ENCODE measurements at places on chromosomes 12 and 14. TPM values are rescaled to one million over a fixed set of nuclear protein-coding genes. Genes with fewer than 3 reads are reported as not detected.

Gene DPF3
- total RNA-seq: 6.7 TPM

Gene PRH2
- total RNA-seq: not detected

Gene SIX4
- total RNA-seq: 0.27 TPM

Gene RERGL
- total RNA-seq: 0.35 TPM

Gene NELL2
- total RNA-seq: 3.0 TPM

Gene STON2
- 15.1 TPM for total RNA-seq

Gene PIWIL1
- total RNA-seq: not detected

GRCh38 chr12:26627335-26627734, 205.7 kb downstream of the ITPR2 start:
- no peaks in the 10 kb centered on the region for H3K27me3 ChIP-seq
- H3K4me1 ChIP-seq: no peaks in the 10 kb centered on the region
- no peaks in the 10 kb centered on the region for H3K36me3 ChIP-seq
- no peak overlapping the region for H3K27ac ChIP-seq

- H3K4me1 ChIP-seq: no peaks in the 10 kb centered on the region
- H3K27ac ChIP-seq: no peak overlapping the region
Observed at GRCh38 chr12:48882315-48882687, 16.6 kb upstream of the RND1 start.

DNA sequence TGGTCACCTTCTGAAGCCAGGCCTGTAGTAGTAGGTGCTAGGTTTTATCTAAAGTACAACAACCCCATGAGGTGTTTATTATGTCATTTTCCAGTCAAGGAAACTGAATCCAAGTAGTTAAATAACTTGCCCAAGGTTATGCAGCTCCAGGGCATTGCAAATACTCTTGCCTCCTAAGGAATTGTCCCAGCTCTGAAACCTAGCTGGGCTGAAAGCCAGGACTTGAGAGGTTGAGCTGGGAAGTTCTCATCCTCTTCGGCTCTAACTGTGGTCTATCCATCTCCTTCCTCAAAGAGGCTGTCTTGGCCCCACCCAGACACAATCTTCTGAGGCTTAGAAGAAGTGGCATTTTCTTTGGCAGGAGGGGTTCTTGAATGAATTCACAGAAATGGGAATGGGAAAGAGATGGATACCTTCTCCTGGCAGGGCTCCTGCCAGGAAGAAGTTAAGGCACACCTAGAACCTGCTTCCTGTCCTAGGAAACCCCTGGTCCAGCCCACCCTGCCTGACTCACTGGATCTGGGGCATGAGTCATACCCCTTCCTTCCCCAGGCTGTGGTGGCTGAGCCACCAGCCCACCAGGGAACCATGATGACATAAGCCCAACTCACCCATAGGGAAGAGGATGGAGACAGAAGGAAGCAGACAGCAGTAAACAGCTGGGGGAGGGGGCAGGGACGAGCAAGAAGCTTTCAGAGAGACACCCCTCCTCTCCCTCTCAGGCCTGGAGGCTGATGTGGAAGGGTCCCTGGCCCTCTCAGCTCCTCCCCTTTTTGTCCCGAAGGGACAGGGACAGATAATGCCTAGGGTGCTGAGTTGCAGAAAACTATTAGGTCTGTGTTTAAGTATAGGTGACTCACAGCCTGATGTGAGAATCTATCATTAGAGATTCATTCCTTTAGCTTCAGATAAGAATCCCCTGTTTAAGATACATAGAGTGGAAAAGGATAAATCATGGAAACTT, 2.1 kb upstream of the PLEK2 start:
- no peaks in the 10 kb centered on the region for H3K4me1 ChIP-seq
- no peaks in the 10 kb centered on the region for H3K36me3 ChIP-seq
- no peaks in the 10 kb centered on the region for H3K27me3 ChIP-seq
- H3K4me3 ChIP-seq: no peak overlapping the region
- no peak for DNase-seq

- no peaks in the 10 kb centered on the region for H3K36me3 ChIP-seq
- H3K27ac ChIP-seq: no peak overlapping the region
- no peak overlapping the region for H3K4me3 ChIP-seq
- H3K27me3 ChIP-seq: no peaks in the 10 kb centered on the region
- no peaks in the 10 kb centered on the region for H3K4me1 ChIP-seq
Observed at GRCh38 chr12:89733579-89734201, 25.1 kb upstream of the ATP2B1 start.

DNA sequence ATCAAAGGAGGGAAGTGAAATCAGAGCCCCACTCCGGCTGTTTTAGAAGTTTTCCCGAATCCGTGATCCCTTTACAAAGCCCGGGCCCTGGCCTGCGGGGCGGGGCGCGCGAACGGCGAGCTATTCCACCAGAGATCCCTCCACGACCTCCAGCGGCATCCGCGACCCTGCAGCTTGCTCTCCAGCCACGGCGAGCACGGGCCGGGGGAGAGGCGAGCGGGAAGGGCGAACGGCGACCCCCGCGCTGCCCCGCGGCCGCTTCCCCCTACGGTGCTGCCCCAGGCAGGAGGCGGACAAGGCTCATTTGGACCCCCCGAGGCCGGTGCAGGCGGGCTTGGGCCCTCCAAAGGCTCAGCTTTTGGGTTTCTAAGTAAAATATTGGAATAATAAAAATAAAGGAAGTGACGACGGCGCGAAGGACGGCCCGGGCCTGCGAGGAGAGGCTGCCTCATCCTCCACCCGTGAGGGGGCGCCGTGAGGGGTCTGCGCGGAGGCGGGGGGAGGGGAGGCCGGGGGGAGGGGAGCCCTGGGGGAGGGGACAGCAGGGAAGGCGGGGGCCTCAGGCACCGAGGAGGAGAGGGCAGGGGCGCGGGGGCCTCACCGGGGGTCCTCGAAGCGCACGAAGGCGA, 613 bp downstream of the SRSF9 start:
- peak overlapping the region; percentile 70 for H3K27ac ChIP-seq
- H3K27me3 ChIP-seq: no peaks in the 10 kb centered on the region
- H3K4me3 ChIP-seq: peak overlapping the region; percentile 70
- H3K4me1 ChIP-seq: peaks cover 3% of the 10 kb centered on the region
- H3K36me3 ChIP-seq: peaks cover 9% of the 10 kb centered on the region

DNA sequence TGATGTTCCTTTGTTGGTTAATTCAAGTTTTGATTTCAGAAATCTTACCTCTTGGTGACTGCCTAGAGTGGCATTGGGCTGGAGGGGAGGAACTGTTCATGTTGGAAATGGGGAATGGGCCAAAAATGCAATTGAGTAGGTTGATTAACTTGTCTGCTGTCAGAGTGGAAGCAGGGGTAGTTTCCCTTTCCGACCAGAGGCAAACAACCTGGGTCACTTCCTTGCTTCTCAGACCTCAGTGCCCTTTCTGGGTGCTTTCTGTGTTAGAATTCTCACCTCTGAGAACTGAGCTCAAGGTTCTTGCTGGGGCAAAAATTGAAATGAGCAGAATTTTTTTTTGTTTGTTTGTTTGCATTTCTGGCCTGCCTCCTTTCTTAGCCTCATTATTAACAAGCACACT, 2.3 kb upstream of the M6PR start:
- no peak overlapping the region for H3K27ac ChIP-seq
- no peak overlapping the region for H3K4me3 ChIP-seq
- H3K27me3 ChIP-seq: no peaks in the 10 kb centered on the region
- H3K36me3 ChIP-seq: no peaks in the 10 kb centered on the region

GRCh38 chr12:19499030-19499429, 59.7 kb downstream of the AEBP2 start:
- no peak for DNase-seq
- H3K36me3 ChIP-seq: no peaks in the 10 kb centered on the region
- no peaks in the 10 kb centered on the region for H3K27me3 ChIP-seq
- H3K4me1 ChIP-seq: no peaks in the 10 kb centered on the region
- H3K4me3 ChIP-seq: no peak overlapping the region

DNA sequence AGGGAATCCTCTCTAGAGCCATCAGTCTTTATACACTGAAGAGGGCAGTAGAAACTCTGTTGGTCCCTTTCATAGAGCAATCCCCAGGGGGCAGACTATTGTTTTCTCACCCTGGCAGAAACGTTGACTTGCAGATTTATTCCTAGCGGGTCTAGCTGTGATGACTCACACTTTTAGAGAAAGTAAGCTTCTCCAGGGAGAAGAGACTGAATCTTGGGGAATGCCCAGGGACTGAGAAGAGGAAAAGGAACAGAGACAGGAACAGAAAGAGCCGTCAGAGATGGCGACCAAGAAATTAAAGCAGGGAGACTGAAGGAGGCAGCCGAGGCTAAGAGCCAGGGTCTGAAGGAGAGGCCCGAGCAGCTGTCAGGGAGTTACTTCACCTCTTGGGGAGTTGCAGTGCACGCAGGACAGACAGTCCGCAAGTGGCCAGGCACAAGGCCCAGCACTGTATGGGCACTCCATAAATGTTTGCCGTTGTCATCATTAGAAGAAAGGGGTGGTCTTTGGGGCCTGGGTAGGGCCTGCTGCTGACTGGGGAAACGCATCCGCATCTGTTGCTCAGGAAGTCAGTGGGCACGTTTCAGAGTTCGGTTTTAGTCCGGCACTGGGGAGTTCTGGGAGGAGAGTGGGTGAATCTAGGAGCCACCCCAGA, 13.0 kb downstream of the PLEKHG6 start:
- peaks cover 3% of the 10 kb centered on the region for H3K36me3 ChIP-seq
- H3K4me3 ChIP-seq: no peak overlapping the region
- H3K27ac ChIP-seq: peak overlapping the region; percentile 78
- no peaks in the 10 kb centered on the region for H3K27me3 ChIP-seq
- H3K4me1 ChIP-seq: peaks cover 8% of the 10 kb centered on the region

DNA sequence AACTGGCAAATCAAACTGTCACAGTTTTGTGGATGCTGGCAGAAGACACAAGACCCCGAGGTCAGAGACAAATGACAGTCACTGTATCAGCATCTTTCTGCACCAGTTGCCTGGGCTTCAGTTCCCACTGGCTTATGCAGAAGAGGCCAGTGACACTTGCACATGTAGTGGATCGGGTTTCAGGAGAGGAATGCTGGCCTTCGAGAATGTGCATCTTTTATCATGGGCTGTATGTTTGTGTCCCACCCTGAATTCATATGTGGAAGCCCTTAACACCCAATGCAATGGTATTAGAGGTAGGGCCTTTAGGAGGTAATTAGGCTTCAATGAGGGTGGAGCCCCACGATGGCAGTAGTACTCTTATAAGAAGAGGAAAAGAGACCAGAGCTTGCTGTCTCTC, 150.9 kb downstream of the SLC15A4 start:
- no peak for DNase-seq
- H3K36me3 ChIP-seq: no peaks in the 10 kb centered on the region
- no peak overlapping the region for H3K27ac ChIP-seq
- no peak overlapping the region for H3K4me3 ChIP-seq
- H3K27me3 ChIP-seq: no peaks in the 10 kb centered on the region

DNA sequence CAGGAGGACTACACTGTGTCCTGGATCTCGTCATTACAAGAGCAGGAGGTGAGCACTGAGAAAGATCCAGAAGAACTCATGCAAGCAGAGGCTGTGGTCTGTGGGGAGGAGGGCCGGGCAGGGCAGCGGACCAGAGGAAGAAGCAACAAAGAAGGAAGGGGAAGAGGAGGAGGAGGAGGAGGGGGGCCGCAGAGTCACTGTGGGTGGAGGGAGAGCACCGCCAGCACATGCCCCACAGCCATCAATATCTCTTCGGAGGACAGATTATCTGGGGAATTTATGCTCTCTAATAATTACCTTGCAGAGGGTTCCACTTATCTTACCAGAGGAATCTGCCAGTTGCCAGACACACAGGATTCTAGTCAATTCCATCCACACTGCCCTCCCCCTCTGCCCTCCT, 105.6 kb downstream of the DPF3 start:
- H3K4me1 ChIP-seq: no peaks in the 10 kb centered on the region
- no peak overlapping the region for H3K4me3 ChIP-seq
- H3K27ac ChIP-seq: no peak overlapping the region
- DNase-seq: no peak

GRCh38 chr12:80193865-80194264, 94.5 kb downstream of the OTOGL start:
- H3K36me3 ChIP-seq: no peaks in the 10 kb centered on the region
- DNase-seq: no peak
- no peaks in the 10 kb centered on the region for H3K27me3 ChIP-seq
- no peaks in the 10 kb centered on the region for H3K4me1 ChIP-seq
- no peak overlapping the region for H3K4me3 ChIP-seq

- no peak overlapping the region for H3K4me3 ChIP-seq
Observed at GRCh38 chr12:69388371-69388770, 28.8 kb downstream of the YEATS4 start.

DNA sequence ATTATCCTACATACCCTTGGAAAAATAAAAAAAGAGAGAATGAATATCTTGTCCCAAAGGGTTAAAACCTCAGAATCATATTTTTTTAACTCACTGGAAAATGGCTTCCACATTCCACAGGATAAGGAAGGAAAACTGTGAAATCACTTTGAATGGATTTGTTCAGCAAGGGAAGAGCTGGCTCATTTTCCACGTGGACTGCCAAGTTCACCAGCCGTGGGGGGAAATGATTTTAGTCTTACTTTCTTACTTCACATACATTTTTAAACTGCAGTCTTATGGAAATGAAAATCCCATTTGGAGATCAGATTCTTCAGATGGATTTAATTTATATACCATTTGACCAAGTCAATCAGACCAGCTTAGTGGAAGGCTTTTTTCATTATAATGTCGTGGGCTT, 29.9 kb upstream of the AEBP2 start:
- H3K4me1 ChIP-seq: no peaks in the 10 kb centered on the region
- H3K27ac ChIP-seq: no peak overlapping the region
- H3K36me3 ChIP-seq: no peaks in the 10 kb centered on the region
- H3K4me3 ChIP-seq: no peak overlapping the region
- no peak for DNase-seq

DNA sequence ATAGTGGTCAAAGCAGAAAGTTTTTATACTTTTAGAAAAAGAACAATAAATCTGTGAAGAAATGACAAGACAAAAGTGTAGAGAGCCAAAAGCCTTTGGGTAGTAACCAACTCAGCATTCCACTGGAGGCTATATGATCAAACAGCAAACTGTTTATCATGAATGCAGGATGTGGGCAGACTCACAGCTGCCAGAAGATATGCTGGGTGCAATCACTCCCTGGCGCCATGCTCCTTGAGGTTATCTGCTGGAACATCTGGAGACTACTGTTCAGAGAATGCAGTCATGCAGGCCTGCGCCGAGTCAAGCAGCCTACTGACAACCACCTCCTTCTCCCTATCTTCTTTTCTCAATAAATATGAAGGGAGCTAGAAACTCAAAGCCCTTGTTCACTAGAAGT, 49.0 kb upstream of the SLC8A3 start:
- no peaks in the 10 kb centered on the region for H3K4me1 ChIP-seq
- no peak for DNase-seq
- H3K36me3 ChIP-seq: no peaks in the 10 kb centered on the region
- no peaks in the 10 kb centered on the region for H3K27me3 ChIP-seq
- no peak overlapping the region for H3K27ac ChIP-seq
- H3K4me3 ChIP-seq: no peak overlapping the region

- peak overlapping the region; percentile 43 for H3K27ac ChIP-seq
- no peak overlapping the region for H3K4me3 ChIP-seq
- peaks cover 10% of the 10 kb centered on the region for H3K4me1 ChIP-seq
- H3K36me3 ChIP-seq: no peaks in the 10 kb centered on the region
- no peaks in the 10 kb centered on the region for H3K27me3 ChIP-seq
Observed at GRCh38 chr12:104671409-104672095, 214.8 kb downstream of the CHST11 start.

GRCh38 chr14:69719501-69719951, 47.4 kb upstream of the SRSF5 start:
- H3K4me3 ChIP-seq: no peak overlapping the region
- H3K4me1 ChIP-seq: peaks cover 4% of the 10 kb centered on the region
- H3K36me3 ChIP-seq: no peaks in the 10 kb centered on the region
- H3K27me3 ChIP-seq: no peaks in the 10 kb centered on the region
- peak overlapping the region; percentile 4 for H3K27ac ChIP-seq
- no peak for DNase-seq

Measured in colonic mucosa (tissue), 4 donors.